Breast epithelium (tissue), 4 donors: ENCODE measurements at places on chromosomes 2 and 18. TPM values are rescaled to one million over a fixed set of nuclear protein-coding genes. Genes with fewer than 3 reads are reported as not detected.

DNA sequence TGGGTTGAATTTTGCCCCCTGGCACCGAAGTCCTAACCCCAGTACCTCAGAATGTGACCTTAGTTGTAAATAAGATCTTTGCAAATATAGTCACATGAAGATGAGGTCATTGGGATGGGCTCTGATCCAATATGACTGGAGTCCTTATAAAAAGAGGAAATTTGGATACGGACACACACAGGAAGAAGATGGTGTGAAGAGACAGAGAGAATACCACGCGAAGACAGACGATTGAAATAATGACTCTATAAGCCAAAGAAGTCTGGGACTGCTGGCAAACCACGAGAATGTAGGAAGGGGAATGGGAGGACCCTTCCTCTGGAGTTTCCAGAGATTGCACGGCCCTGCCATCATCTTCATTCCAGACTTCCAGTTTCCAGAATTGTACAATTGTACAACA, 98.6 kb downstream of the CPO start:
- H3K4me3 ChIP-seq = no peak overlapping the region
- DNase-seq = no peak
- no peaks in the 10 kb centered on the region for H3K27me3 ChIP-seq
- H3K4me1 ChIP-seq = no peaks in the 10 kb centered on the region

Gene REG3A
- total RNA-seq = not detected

DNA sequence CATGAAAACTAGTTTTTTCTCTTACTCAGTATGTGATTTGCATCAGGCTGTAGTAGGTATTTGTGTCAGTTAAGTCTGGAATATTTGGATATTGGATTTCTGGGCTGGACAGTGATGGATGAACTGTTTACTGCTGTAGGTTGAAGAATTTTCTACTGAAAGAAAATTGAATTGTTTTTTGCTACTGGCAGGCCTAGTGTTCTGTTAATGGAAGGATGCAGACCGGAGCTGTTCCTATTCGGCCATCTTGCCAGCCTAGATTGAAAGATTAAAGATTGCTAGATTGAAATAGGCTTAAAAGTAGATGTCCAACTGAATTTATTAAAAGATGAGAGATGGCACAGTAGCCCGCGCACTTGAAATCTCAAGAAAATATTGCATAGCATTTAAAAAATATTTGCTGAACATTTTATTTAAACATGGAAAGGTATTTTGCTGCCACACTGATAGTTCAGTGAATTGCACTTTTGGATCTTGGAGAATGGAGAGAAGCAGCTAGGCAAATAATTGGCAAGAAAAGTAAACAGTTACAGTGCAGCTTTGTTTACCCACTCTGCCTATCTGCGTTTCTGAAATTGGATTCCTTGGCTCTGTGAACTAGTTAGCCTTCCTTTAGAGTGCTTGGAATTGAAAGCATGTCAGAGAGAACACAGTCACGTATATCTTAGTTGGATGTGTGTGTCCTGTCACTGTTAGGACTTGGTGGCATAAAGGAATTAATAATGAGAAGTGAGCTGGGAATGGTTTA, 54.1 kb downstream of the EPB41L5 start:
- H3K27ac ChIP-seq = no peak overlapping the region
- H3K4me1 ChIP-seq = no peaks in the 10 kb centered on the region
- H3K4me3 ChIP-seq = no peak overlapping the region

DNA sequence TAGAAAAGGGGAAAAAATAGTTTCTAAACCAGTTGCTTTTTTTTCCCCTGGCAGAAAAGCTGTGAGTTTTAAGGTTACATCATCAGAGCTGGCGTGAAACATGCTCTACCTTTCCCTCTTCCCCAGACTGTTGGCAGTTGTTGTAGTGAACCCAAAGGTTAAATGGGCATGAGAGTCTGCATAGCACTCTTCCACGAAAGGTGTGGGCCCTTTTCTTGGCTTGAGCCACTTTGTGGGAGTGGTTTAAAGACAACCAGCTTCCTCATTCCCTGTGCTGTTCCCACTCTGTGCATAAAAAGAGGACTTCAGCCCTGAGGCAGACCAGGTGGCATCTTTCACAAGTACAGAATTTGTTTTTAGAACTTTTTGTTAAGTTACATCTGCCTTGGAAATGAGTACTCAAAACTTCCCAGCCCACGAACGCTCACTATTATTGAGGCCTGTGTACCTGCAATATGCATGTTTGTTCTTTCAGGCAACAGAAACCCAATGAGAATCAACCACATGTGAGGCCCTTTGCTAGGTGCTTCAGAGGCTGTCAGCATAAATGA, 243.8 kb downstream of the BABAM2 start:
- peak overlapping the region; percentile 75 for H3K27ac ChIP-seq
- H3K36me3 ChIP-seq = no peaks in the 10 kb centered on the region
- peak; percentile 88 for DNase-seq
- no peaks in the 10 kb centered on the region for H3K27me3 ChIP-seq

DNA sequence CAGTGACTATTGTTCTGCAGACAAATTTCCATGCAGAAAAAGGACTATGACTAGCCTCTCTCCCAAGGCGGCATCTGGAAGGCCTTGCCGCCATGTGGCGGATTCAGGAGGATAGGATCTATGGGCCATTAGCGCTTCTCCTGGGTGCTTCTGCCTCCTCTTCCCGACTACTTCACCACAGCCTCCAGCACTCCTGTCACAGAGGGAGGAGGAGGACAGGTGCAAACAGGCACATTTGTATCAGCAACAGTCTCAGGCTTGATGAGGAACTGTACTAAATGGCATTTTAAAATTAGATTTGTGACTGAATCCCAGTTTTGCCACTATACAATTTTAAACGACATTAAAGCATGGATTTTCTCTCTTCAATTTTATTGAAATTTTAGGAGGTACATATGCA, 114.9 kb downstream of the NOL10 start:
- no peak overlapping the region for H3K27ac ChIP-seq
- H3K36me3 ChIP-seq = peaks cover 6% of the 10 kb centered on the region
- no peaks in the 10 kb centered on the region for H3K27me3 ChIP-seq
- no peak overlapping the region for H3K4me3 ChIP-seq
- H3K4me1 ChIP-seq = no peaks in the 10 kb centered on the region

DNA sequence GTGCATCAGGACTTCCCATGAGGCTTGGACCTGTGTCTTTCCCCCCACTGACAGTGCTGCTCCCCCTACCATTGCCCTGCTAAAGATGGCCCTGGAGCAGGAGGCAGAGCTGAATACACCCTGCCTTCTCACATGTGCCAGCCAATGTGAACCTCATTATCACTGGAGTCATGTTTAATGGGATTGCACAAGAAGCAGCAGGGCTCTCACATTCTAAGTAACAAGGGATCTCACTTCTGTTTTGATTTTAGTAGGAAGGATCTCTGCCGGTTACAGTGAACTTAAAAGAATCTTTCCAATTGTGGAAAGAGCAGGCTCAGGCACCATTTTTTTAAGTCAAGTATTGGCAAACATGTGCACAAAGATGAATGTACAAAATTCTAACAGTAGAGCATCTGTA, 322.1 kb upstream of the MEX3C start:
- no peak overlapping the region for H3K27ac ChIP-seq
- no peak for DNase-seq
- no peaks in the 10 kb centered on the region for H3K27me3 ChIP-seq
- no peaks in the 10 kb centered on the region for H3K36me3 ChIP-seq

GRCh38 chr2:159612255-159612901, 4.0 kb downstream of the BAZ2B start:
- H3K27ac ChIP-seq = peak overlapping the region; percentile 11
- no peak for DNase-seq
- no peaks in the 10 kb centered on the region for H3K27me3 ChIP-seq
- no peak overlapping the region for H3K4me3 ChIP-seq
- H3K36me3 ChIP-seq = no peaks in the 10 kb centered on the region

- no peak overlapping the region for H3K27ac ChIP-seq
- H3K36me3 ChIP-seq = no peaks in the 10 kb centered on the region
- no peaks in the 10 kb centered on the region for H3K4me1 ChIP-seq
- no peak for DNase-seq
These were observed 31.8 kb downstream of the TGIF1 start for GRCh38 chr18:3481696-3482210.

DNA sequence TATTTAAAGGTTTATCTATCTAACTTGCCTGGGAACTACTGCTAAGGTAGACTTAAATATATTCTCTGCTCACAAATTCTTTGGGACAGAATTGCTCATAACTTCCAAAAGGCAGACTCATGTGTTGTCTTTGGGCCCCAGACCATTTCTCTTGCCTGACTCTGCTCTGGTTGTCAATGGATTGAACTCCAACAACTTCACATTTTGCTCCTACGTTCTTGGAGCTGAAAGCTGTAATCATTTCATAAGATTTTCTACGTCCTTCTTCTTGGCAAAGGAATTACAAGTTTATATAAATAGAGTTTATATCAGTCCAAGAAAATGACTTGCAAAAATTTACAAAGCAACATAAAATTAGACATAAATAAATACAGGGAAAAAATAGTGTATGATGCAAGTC, 32.9 kb upstream of the PPM1B start:
- H3K4me1 ChIP-seq = no peaks in the 10 kb centered on the region
- no peaks in the 10 kb centered on the region for H3K36me3 ChIP-seq
- no peak overlapping the region for H3K4me3 ChIP-seq
- no peaks in the 10 kb centered on the region for H3K27me3 ChIP-seq

Gene TACR1
- 5.9 TPM for total RNA-seq
